Mesangial cell (primary cell): ENCODE measurements at places on chromosomes 6 and 20. TPM values are rescaled to one million over a fixed set of nuclear protein-coding genes. Genes with fewer than 3 reads are reported as not detected.

PDE7B gene
- total RNA-seq: 0.33 and 1.4 TPM in 2 replicates

RBBP8NL gene
- total RNA-seq: not detected in 2 replicates

GGT7 gene
- 5.9 and 17.6 TPM in 2 replicates for total RNA-seq

C2 gene
- 0.49 and 2.5 TPM in 2 replicates for total RNA-seq
